Stromal cell of bone marrow (primary cell): ENCODE measurements at places on chromosomes 1 and 21.
A peak's percentile ranks its signal among the peaks of the same experiment; 100 is the strongest.

DNA sequence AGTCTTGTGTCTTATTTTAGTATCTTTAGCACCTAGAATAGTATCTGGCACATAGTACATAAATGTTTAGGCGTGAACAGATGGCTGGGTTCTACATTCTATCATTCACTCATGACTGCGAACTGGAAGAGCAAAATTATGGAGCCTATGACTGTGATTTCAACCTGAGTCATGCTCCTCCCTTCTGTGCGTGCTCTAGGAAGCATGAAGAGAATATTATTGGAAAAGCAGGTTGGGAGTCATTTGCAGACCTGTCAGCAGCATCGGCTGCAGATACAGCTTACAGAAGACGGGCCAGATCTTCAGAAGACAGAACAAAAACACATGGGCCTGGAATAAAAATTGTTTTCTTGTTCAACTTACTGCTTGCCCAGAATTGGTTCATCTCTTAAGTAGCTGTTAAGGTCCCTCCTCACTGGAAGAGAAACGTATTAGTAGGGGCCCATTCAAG is 344.0 kb upstream of the USP24 start:
- DNase-seq, result no peak

DNA sequence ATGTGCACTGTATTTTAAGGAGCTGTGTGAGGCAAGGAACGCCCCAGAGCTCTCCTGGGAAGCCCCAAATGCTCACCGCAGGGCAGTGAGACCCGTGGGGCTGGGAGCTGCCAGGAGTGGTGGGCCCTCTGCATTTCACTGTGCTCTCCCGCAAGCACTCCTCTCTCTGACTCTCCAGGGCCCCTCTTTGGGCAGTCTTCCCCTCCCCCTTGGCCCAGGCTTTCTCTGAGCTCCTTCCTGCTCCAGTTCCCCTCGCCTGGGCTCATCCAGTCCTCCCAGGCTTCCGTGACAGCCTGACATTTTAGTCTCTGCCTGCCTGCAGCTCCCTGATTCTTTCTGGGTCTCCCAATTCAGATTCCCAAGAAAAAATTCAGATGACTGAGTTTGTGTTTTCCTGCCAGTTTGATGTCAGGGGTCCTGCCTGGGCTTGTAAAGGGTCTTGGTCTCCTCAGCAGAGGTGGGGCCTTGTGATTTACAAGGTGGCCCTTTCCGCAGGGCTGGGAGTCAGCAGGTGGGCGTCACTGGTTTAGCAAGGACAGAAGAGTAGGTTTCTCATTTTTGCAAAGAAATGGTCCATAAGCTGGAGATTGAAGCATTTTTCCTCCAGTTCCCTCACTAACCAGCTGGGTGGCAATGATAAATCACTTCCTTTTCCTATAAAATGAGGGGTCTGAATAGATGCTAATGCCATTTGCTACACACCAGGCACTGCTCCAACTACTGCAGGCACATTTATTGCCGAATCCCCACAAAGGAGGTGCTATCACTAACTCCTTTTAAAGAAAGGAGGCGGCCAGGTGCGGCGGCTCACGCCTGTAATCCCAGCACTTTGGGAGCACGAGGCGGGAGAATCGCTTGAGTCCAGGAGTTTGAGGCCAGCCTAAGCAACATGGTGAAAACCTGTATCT is 1.9 kb upstream of the CA6 start:
- no peak for DNase-seq

DNA sequence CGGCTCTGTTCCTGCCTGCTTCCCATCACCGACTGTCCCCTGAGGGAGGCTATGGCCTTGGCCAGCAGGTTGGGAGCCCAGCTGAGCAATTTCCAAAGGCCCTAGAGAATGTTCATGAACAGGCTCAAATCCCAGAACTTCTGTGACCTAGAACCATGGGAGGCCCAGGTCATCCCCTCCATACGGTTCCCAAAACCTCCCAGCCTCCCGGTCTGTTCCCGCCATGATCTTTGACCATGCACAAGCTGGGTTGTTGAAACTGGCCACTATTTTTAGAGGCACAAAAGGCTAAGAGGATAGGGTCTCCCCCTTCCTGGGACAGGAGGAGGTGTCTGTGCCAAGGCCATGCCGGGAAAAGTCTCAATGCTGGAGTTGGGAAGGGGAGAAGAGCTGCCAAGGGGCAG is 27.5 kb downstream of the EPHA2 start:
- no peak for DNase-seq

GRCh38 chr1:89532228-89532627 is 7.6 kb downstream of the LRRC8B start:
- DNase-seq, result no peak

- DNase-seq, result no peak
Observed at GRCh38 chr1:34975771-34976170, 9.4 kb downstream of the TMEM35B start.

GRCh38 chr1:31788825-31789256 is 24.7 kb upstream of the ADGRB2 start:
- DNase-seq, result peak; percentile 55

DNA sequence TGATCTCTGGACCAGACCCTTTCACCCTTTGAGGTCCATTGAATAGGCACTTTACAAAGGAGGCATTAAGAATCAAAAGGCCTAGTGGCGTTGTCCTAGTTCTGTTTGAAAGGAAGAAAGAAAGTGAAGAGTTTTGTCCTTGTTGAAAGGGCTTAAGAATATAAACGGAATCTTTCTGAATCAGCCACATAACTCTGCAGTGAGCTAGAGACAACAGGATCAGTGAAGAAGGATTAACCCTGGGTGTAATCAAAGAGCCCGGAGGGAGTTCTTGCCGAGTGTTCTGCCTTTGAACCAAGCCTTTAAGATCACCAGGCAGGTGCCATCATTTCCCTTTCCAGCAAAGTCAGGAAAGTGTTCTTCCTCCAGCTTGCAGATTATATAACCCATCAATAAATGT is 54.8 kb upstream of the CNTN2 start:
- no peak for DNase-seq

GRCh38 chr1:54367613-54368012 is 38.6 kb downstream of the SSBP3 start:
- DNase-seq, result no peak
